ENCODE measurements at places on chromosomes 1 and 21. TPM values are rescaled to one million over a fixed set of nuclear protein-coding genes. Genes with fewer than 3 reads are reported as not detected.

MAP7D1 gene
- 47.3 TPM for total RNA-seq

FAM72C gene
- total RNA-seq: 1.5 TPM

YOD1 gene
- 7.1 TPM for total RNA-seq

BATF3 gene
- 2.4 TPM for total RNA-seq

GFI1 gene
- total RNA-seq: 2.5 TPM

NHLH1 gene
- total RNA-seq: 0.09 TPM

KCNQ4 gene
- 0.63 TPM for total RNA-seq

AMY1B gene
- 4.4 TPM for total RNA-seq

CHIA gene
- total RNA-seq: 2.2 TPM

ADCY10 gene
- total RNA-seq: 0.09 TPM

PAPPA2 gene
- total RNA-seq: 0.46 TPM

FLG2 gene
- total RNA-seq: not detected

APH1A gene
- total RNA-seq: 95.0 TPM

NTMT2 gene
- total RNA-seq: not detected

FCRL4 gene
- total RNA-seq: not detected

CLCNKA gene
- 1.3 TPM for total RNA-seq

ADORA1 gene
- 2.3 TPM for total RNA-seq

ERICH3 gene
- 20.7 TPM for total RNA-seq

CLCNKB gene
- 0.37 TPM for total RNA-seq

KDM5B gene
- total RNA-seq: 247 TPM

PTGFR gene
- 4.8 TPM for total RNA-seq

PGLYRP3 gene
- not detected for total RNA-seq

CLCA1 gene
- total RNA-seq: not detected

RGS18 gene
- total RNA-seq: 8.1 TPM

COL16A1 gene
- total RNA-seq: 83.2 TPM

Data from lung (tissue), 17 donors.